ENCODE measurements at places on chromosomes 5 and 9.

DNA sequence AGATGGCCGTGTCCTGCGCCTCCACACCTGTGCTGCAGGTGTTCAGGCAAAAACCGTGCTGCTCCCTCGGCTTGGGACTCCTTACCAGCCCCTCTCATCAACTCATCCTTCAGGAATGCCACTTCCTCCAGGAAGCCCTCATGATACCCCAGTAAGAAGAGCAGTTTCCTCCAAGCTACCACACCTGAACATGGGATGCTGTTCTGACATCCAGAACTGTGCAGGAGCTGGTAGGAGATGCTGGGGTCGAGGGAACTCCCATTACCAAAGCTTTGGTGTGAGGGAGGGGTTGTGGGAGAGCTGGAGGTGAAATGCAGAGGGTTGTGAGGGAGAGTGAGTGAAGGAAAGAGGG is 18.9 kb downstream of the CARD19 start:
- no peak for DNase-seq

DNA sequence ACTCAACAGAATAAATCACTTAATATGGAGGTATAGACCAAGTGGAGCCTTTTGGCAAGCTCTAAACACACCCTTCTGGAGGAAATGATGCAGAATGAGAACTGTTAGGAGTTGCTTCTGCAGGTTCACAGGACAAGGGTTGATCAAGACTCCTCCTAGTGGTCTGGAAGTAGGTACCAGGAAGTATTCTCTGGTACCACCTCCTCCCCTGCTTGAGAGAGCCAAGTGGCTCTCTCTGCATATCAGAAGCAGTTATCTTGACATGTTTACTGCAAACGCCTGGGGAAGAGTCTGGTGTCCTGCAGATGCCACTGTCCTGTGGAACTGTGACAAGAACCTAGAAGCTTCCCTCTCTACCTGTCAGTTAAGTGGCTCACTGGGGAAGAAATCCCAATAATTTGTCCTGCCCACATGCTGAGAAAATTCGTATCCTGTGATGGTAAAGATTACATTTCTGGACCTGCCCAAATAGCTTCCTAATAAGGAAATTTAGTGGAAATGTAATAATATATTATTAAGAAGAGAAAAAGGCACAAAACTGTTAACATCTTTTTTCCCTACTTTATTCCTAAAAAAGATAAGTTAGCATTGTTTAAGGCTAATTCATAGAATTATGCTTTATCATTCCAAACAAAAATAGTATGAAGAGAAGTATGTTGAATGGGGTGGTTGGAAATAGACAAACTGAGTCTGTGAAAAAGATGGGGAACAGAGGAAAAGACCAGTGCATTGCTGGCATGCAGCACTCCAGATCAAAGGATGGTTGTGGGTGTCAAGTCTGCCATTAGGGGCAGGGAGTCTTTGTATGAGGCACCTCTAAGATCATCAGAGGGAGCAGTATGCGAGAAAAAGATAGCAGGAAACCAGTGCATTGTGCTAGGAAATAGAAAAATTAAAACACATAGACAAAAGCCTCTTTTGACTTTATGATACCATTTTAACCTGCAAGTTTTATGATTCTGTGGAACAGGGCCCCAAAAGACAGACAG is 118.8 kb downstream of the CDC42SE2 start:
- DNase-seq = peak; percentile 53

DNA sequence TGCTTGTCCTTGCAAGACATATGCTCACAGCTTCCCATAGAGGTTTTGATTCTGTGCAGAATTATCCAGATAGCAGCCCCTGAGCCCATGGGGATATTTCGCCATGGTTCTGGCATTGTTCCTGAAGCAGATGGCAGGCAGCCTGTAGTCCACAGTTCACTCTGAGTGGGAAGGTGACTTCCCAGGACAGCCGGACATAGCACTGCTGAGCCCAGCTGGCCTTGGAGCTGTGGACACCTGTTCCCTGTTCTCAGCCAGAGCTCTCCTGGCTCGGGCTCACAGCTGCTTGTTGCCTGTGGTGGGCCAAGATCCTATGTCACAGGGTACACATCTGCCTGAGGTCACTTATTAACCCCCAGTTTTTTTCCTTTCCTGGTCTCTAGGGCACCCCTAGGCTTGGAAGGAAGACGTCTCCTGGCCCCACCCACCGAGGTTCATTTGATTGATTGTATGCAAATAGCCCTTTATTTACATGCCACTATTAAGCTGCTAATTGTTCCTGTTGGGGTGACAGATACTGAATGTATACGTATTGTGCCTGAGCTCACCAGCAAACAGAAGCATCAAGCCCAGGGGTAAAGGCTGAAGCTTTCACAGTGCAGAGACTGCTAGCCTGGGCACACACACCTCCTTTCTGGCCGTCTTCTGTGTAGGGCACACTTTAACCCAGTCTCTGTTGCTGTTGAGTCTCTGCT is 96.6 kb upstream of the DMRT1 start:
- no peak for DNase-seq

DNA sequence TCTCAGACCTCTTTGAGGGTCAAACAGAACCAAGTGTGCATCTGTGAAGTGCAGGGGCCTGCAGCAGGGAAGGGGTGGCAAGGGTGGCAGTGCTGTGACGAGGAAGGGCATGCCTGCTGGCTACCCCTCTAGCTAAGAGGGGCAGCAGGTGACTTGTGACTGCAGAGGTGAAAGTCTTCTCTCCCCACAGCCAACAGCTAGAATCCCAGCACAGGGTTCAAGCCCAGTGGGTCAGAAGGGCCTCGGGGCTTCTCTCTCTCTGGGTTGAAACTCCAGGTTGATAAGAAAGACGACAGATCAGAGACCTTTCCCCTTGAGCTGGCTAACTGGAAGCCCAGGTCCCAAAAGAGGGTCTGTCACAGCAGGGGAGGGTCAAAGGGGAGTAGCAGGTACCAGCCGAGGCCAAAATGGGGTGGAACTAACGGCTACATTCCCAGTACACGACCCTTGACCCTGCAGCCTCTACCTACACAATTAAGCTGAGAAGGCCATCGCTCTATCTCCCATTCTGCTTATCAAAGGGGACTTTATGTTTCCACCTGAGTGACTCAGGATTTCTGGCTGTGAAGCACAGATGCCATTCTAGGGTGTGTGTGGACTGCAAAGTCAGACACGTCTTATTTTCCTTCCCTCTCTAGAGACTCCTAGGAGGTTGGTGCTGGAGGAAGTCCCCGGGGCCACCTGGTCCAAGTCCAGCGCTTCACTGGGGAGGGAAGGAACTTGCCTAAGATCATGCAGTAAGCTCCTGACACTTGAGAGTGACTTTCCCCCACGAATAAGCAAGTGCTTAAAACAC is 14.6 kb downstream of the ANKS6 start:
- no peak for DNase-seq

GRCh38 chr9:20512636-20513035 is 109.7 kb downstream of the MLLT3 start:
- DNase-seq = no peak

- no peak for DNase-seq
These were observed 1.4 kb upstream of the NDFIP1 start for GRCh38 chr5:142107036-142107735.

DNA sequence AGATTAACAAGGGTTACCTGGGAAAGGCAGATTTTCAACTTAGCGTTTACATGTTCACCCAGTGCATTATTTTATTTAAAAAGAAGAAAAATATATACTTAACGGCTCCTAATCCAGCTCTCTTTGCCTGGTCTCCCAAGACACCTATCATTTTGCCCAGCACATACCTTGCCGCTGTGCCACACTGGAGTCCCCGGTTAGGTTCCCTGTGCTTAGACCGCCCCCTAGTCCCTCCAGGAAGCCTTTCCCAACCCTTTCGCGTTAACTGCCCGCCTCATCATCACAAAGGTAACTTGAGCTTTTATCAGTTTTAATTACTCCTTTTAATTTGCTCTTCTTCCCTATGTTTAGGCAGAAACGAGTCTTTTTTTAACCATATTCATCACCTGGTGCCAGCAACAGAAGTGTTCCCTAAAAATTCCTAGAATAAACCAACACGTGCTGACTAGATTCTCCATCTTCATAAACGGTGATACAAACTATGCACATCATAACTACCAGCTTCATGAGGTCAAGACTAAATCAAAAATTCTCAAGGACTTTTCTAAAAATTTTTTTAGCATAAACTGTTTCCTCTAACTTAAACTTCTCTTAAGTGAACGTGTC is 19.7 kb downstream of the DNAJA1 start:
- DNase-seq = no peak

DNA sequence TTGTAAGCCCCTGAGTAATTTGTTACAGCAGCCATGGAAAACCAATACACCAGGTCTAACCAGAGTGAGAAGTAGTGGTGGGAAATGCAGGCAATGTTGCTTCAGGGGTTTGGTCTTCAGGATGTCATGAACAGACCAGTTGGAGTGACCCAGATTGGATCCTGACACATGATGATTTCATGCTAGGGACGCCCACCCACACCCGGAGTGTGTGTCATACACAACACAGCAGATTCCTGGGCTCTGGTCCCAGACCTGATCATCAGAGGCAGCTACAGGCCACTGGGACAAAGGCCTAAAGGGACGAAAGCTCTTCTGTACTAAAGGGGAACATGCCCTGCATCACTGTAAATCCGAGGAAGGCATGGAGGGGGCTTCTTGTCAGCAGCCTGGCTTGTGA is 194.2 kb downstream of the NSG2 start:
- DNase-seq = no peak
